ENCODE measurements at places on chromosomes 2 and 18.

GRCh38 chr2:200757399-200757798 lies 54.3 kb upstream of the BZW1 start:
- no peak for DNase-seq

DNA sequence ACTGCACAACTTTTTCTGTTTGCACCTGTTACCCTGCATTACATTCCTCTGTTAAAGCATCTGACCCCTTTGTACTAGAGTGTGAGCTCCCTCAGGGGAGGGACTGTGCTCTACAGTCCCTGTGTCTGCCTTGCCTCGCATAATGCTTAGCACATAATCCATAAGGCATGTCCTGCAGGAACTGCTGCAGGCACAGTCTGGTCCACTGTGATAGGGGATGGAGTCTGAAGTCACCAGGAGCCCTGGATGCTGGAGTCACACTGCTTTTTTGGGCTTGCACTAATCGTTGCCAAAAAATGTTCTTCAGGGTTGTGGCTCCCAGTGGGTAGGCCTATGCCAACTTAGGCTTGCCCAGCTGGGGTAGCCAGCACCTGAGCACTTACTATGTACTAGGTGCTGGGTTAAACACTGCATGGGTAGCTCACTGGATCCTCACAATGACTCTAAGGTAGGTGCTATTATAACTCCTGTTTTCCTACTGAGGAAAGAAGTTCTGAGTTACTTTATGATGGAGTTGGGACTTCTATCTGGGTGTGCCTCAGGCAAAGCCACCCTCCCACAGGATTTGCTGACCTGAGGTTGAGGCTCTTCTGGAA lies 33.3 kb downstream of the COPS7B start:
- no peak for DNase-seq

DNA sequence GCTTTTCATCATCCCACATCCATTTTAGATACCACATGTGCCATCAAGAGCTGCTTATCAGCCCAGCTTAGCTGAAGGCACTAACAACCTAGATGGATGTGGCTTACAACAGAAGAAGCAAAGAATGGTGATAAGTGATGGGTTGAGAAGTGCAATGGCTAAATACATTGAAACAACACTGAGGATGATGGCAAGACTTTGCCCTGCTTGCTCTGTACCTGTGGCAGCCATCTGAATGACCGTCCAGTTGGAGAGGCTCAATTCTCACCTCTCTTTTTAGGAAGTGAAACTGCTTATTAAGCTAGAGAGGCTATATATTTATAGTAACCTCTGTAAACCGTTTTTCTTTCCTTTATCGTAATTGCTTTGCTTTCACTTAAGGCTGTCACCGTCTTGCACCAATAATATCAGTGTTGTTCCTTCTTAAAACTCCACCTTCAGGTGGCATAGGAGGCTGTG lies 5.7 kb downstream of the GPATCH11 start:
- no peak for DNase-seq

GRCh38 chr2:101698014-101698843 lies 722 bp downstream of the MAP4K4 start:
- DNase-seq: no peak

- no peak for DNase-seq
Measured at GRCh38 chr2:28661589-28662001, 90.0 kb upstream of the PPP1CB start.

GRCh38 chr2:134276381-134277172 lies 22.7 kb downstream of the MGAT5 start:
- DNase-seq: no peak

GRCh38 chr2:33222309-33222708 lies 254.1 kb upstream of the RASGRP3 start:
- DNase-seq: no peak

- DNase-seq: no peak
Measured at GRCh38 chr2:167862782-167863181, 384.6 kb downstream of the STK39 start.

- no peak for DNase-seq
Measured at GRCh38 chr2:40113997-40114396, 334.9 kb upstream of the THUMPD2 start.

DNA sequence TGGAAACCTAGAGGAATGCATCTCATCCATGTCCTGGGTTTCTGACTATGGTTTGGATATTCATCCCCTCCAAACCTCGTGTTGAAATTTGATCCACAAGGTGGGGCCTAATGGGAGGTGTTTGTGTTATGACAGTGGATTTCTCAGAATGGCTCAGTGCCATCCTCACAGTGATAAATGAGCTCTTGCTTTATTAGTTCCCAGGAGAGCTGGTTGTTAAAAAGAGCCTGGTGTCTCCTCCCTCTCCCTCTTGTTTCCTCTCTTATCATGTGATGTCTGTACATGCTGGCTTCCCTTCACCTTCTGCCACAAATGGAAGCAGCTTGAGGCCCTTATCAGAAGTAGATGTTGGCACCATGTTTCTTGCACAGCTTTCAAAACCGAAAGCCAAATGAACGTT lies 424.3 kb downstream of the DCC start:
- DNase-seq: no peak

GRCh38 chr2:142299021-142299420 lies 168.2 kb upstream of the LRP1B start:
- no peak for DNase-seq

- DNase-seq: no peak
Measured at GRCh38 chr18:46920653-46921052, 3.3 kb downstream of the KATNAL2 start.

GRCh38 chr18:49617865-49618264 lies 56.0 kb downstream of the LIPG start:
- no peak for DNase-seq

- DNase-seq: no peak
Measured at GRCh38 chr2:201255408-201256033, 4.8 kb upstream of the CASP8 start.

- DNase-seq: no peak
Measured at GRCh38 chr2:54439582-54439981, 16.5 kb upstream of the SPTBN1 start.

DNA sequence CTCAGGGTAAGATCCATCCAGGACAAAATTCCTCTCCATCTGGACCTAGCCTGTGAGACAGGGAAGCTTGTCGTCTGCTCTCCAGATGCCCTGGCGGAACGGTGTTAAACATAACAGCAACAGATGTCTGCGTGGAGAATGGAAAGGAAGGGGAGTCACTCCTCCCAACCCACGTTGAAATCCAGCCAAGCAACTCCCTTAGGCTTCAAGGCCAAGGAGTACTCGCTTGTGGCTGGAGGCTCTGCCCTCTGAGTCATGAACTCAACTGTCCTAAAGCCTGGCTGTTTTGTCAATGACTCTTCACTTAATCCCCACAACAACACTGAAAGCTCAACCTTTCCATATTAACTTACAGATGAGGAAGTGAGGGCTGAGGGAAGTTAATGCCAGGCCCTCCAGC lies 42.2 kb downstream of the TPO start:
- DNase-seq: no peak

- DNase-seq: no peak
Measured at GRCh38 chr2:17083902-17084301, 418.3 kb upstream of the CYRIA start.

DNA sequence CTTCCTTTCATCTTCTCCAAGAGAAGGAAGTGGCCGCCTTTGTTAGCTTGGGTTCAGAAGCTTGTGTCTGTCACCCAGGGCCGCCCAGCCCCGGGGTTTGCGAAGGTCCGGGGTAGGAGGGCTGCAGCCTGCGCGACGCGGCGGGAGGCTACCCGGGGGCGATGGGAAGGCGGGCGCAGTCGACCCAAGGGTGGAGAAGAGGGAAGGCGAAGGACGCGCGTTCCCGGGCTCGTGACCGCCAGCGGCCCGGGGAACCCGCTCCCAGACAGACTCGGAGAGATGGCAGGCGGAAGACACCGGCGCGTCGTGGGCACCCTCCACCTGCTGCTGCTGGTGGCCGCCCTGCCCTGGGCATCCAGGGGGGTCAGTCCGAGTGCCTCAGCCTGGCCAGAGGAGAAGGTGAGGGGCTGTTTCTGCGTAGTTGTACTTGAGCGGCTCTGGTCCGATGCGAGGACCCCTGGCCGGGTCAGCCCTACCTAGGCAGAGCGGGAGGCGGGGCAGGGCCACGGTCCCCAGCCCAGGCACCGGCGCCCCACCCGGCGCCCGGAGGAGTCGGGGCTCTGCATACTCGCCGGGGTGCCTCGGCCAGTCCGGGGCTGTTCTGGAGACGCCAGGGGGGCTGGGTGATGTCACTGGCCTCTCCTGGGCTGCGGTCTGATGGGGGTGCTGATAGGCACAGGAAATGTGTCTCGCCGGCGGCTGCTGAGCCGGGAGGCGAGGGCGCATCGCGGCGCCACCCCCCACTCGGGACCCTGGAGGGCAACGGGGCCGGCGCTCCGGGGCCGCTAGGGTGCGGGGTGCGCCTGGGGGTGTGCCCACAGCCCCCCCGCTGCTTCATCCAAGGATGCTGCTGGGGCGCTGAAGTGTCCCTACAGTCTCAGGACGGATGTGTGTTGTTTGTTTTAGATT lies at the start of gene QPCT:
Gene QPCT, plus strand, starts transcription at position 178 of the 909 bp plus-strand sequence. Its CDS starts 102 bp downstream, at position 280.
- no peak for DNase-seq

- DNase-seq: no peak
Measured at GRCh38 chr2:178933493-178933892, 116.4 kb downstream of the CCDC141 start.

GRCh38 chr2:1731963-1732768 lies 12.1 kb downstream of the PXDN start:
- DNase-seq: no peak

DNA sequence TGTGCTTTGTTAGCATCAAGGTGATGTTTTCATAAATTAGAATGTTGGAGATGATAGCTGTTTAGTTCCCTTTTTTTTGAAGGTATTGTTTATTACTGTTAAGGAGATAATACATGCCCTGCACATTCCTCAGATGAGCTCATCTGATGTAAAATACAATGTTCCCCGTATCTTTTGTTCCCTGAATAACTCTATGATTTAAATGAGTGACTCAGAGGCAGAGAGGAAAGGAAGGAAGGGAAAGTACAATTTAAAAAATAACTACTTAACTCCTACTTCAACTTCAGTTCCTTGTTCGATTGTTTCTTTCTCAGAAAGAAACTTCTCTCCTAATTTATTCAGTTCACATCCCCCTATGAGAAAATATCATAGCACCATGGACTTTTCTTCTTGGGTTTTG lies 208.7 kb downstream of the KCNE4 start:
- DNase-seq: no peak

- DNase-seq: no peak
Measured at GRCh38 chr2:4718777-4719176, 973.4 kb upstream of the SOX11 start.

GRCh38 chr18:75081486-75081885 lies 127.5 kb downstream of the PTGR3 start:
- no peak for DNase-seq

- no peak for DNase-seq
Measured at GRCh38 chr2:240601831-240602160, 15.3 kb downstream of the CAPN10 start.

DNA sequence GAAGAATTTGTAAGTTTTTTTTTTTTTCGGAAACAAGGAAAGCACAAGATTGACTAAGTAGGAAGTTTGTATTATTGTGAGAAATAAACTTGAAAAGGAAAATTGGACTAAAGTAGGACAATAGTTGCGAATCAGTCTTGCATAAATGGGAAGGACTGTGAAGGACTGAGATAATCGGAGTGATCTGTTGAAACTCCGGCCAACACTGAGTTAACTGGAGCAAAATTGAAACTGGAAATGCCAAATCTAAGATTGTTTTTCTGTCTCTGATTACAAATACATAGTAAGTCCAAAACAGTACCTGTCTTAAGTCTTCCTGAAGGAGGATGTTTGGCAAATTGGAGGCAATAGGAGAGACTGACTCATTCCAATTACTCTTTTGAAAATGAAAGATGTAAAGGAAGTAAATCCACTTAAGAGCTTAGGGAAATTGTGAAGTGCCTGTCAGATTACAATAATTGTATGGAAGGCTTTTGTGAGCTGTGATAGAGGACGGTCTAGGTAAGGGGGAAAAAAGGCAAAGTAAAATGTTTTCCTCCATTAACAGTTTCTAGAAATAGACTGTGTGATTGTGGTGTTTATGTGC lies 204.9 kb upstream of the CYRIA start:
- no peak for DNase-seq

DNA sequence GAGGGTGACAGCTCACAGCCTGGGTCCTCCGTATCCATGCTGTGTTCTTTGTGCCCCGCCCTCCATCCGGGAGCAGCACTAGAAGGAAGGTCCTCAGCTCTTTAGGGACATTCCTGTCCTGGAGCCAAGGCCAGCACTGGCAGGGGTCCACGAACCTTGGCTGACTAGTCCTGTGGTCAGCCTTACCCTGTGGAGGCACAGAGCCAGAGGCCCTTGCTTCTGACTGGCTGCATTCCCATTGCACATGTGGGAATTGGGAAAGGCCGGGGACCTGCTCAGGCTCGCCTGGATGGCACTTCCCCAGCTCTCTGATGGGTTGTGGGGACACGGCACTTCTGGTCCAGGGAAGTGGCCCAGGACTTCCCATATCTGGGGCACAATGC lies 24.9 kb upstream of the RHOB start:
- no peak for DNase-seq

GRCh38 chr18:11791131-11791530 lies 60.1 kb upstream of the CHMP1B start:
- DNase-seq: no peak

GRCh38 chr18:76941284-76941683 lies 118.9 kb downstream of the ZNF236 start:
- DNase-seq: no peak

DNA sequence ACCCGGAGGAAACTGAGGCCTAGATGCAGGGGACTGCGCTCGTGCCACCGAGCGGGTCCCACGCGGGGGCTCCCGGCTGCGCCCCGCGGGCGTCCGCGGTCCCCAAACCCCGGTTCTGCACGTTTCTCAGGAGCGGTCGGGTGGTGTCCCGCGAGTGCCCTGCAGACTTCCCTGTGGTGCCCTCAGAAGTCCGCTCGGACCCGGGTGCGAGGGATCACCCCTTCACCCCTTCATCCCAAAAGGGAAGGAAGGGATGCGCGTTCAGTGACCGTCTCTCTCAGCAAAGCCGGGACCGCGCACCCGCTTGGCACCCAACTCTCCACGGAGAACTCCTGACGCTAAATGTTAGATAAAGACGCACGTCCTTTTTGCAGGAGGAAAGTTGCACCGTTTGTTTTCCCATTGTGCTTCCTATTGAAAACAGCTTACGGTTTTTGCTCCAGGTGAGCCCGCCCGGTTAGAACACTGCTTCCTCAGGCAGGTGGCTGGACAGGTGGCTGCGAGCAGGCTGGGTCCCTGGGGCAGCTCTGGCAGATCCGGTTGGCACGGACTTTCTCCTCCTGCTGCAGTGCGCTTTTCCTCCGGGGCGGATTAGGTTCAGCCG lies 779 bp downstream of the DGKD start:
- DNase-seq: no peak

GRCh38 chr2:172496160-172496608 lies 59.7 kb upstream of the PDK1 start:
- DNase-seq: no peak

- no peak for DNase-seq
Measured at GRCh38 chr2:33729353-33729752, 130.3 kb upstream of the FAM98A start.
